ENCODE measurements at places on chromosomes 12 and 14. TPM values are rescaled to one million over a fixed set of nuclear protein-coding genes. Genes with fewer than 3 reads are reported as not detected.

CLEC14A gene
- 0.96 TPM for total RNA-seq

TSHR gene
- 0.74 TPM for total RNA-seq

DLK1 gene
- 37.3 TPM for total RNA-seq

KRT2 gene
- total RNA-seq: not detected

MLXIP gene
- 120 TPM for total RNA-seq

BBS10 gene
- 10.9 TPM for total RNA-seq

Measured in glutamatergic neuron (in vitro differentiated cells).